CD4-positive, alpha-beta T cell treated with Interleukin-4 for 4 hours (primary cell): ENCODE measurements at places on chromosomes 4 and X.

DNA sequence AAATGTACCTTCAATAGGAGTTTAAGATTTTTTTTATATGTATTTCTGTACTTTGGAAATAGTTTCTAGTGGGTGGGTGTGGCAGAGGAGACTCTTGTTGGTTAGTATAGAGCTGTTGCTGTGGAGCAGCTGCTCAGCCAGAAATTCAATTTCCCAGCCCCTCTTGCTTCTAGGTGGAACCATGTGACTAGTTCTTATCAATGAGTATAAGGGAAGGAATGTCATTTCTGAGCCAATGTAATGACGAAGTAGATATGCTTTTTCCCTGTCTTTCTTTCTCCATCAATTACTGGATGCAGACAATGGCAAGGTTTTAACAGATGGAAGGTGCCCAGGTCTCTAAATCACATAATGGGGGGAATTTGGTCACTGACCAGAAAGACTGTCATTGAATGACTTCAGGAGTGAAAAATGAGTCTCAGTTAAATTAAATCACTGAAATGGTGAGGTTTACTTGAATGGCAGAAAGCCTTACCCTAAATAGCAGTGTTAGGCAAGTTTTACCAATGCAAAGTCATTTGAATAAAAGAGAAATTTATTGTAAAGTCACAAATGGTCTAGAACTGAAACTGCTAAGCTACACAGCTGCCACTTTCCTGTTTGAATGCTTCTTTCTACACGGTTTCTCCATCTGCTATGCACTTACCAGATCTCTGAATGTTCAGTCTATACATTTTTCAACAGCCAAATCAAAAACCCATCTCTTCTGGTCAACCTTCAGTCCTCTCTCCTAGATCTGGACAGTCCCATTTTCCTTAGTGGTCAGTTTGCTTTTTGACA, 795.4 kb upstream of the MAGEB2 start:
- DNase-seq: no peak

- no peak for DNase-seq
These were observed 55.5 kb downstream of the SPANXN4 start for GRCh38 chrX:143081231-143081630.

DNA sequence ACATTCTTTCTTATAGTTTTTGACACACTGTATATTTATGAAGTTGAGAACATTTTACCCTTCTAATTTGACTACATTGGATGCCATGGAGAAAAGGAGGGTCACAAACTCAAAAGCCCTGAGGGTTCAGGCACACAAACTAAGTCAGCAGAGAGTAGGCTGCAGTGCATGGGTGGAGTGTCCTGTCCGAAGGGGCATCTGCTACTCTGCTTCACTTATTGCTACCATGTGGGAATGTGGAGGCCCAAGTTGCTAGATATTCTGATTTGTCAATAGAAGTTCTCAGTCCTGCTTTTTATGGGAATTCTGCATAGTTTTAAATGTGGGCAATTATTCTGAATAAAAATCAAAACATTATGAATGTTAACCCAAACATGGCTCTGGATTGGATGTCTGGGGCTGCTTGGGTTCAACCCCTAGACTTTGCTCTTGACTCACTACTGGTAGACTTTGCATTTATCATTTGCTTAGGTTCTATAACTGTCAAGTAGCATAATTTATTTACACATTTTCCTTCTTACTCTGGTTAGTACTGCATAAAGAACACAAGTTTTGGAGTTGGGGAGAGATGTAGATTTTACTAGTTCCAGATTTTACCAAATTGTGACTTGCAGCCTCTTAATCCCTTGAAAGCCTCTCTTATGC, 255.1 kb downstream of the SPRY1 start:
- no peak for DNase-seq

DNA sequence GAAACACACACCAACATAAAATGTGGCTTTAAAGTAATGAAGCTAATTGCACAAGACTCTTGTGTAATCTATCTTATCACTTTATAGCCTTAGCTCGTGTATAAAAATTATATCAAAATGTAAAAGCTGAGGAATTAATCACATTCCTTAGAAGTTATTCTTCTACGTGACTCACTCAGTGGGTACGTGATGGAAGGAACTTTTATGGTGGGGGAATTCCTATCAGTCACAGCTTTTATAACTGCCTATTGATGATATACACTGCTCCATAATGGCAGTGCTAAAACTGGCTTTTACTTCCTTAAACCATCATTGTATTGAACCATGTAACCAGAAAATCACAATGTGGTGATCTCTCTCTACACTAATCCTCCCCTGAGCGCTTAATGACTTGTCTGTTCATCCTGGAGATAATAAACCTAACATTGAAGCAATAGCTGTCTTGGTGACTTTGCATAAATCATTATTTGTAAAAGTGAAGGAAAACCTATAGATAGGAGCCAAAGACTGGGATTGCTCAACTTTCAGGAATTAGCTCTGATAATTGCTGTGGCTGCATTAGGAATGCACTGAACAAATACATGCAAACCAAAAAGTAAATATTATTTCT, 276.7 kb downstream of the GBA3 start:
- no peak for DNase-seq

GRCh38 chrX:97743014-97743413, 859.3 kb downstream of the RPA4 start:
- DNase-seq: no peak

- no peak for DNase-seq
These were observed 213.3 kb downstream of the GLUD2 start for GRCh38 chrX:121260596-121261240.

DNA sequence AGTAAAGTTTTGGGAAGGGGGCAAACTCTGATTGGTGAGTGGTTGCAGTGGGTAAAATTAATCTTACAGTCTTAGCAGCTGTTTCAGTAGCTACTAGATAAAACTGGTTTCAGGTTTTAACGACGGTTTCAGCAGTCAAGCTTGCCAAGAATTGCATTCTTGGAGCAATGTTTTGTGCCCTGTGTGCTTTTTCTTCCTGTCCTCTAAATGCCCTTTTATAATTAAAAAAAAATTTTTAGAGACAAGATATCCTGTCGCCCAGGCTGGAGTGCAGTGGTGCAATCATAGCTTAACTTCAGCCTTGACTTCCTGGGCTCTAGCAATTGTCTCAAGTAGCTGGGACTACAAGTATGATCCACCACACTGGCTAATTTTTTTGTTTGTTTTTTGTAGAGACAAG, 6.3 kb upstream of the PPEF2 start:
- no peak for DNase-seq

- no peak for DNase-seq
These were observed 1927.3 kb downstream of the STIM2 start for GRCh38 chr4:28787947-28788346.

DNA sequence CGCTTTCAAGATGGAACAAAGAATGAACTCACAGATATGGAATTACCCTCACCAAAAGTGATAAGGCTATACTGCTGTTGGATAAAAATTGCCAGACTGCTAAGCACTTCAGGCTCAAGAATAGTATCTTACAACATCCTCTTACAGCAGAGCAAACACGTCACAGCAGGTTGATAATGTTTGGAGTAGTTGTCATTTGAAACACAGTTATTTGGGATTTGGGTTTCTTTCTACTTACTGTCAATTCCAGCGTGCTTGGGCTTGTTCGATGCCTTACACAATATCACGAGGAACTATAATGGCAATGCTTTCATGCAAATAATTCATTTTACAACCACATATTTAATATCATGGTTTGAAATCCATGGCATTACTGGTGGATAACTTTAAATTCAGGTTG, 1223.7 kb upstream of the AGA start:
- DNase-seq: no peak

GRCh38 chr4:82900066-82900410, 497 bp upstream of the THAP9 start:
- no peak for DNase-seq

- DNase-seq: peak; percentile 29
These were observed 24.3 kb upstream of the NDNF start for GRCh38 chr4:121096629-121097028.

GRCh38 chr4:125590158-125590557, 275.4 kb downstream of the FAT4 start:
- DNase-seq: no peak

DNA sequence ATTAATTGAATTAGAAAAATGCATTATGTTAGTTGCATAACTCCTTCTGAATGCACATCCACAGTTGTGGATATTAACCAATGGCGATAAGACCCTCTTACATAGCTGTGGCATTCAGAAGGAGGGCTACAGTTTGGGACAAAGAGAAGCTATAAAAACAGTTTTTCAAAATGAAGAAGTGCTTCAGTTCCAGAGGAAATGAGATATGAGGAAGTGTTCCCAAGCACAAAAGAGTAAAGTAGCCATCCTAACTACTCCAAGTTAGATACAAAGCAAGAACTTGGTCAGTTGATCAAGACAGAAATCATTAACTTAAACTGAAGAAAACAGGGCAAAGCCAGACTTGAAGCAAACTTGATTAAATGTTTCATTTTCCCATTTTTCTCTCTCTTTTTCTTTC, 17.2 kb upstream of the ADGRL3 start:
- no peak for DNase-seq

GRCh38 chrX:67544281-67545035, 637 bp downstream of the AR start:
- no peak for DNase-seq

DNA sequence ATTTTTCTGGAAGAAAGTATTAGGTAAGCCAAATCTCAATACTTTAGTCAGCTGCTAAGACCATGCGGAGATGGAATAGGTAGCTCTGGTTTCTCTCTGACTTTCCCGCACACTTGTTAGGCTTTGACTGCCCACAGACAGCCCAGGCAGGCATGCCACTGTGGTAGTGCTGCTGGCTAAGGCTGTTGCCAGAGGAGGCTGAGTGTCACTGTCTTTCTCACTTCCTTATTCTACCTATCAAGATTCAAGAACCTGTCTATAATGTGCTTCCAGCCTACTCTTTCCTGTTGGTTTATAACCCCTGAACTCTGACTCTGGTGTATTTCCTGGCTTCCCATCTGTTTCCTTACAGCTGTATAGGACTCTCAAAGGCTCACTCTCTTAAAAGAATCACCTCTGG, 81.8 kb upstream of the TRPC5 start:
- DNase-seq: no peak

DNA sequence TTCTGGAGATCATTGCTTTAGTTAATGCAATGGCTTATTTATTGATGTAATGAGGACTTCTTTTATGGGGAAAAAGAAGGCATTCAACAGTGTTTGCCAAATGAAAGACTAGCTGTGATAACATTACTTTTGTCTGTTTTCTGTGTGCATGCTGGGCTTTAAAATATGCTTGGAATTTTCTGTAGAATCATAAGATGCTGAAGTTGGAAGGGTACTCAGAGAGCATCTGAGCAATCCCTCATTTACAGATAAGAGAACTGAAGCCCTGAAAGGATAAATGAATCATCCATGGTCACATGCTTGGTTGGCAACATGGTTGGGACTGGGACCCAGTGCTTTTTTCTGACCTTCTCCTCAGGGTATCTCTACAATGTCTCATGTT, 31.4 kb upstream of the PITX2 start:
- DNase-seq: no peak

- no peak for DNase-seq
These were observed 144.3 kb upstream of the NLGN4X start for GRCh38 chrX:6372981-6373380.

- no peak for DNase-seq
These were observed 76.0 kb downstream of the CRMP1 start for GRCh38 chr4:5816851-5817375.

DNA sequence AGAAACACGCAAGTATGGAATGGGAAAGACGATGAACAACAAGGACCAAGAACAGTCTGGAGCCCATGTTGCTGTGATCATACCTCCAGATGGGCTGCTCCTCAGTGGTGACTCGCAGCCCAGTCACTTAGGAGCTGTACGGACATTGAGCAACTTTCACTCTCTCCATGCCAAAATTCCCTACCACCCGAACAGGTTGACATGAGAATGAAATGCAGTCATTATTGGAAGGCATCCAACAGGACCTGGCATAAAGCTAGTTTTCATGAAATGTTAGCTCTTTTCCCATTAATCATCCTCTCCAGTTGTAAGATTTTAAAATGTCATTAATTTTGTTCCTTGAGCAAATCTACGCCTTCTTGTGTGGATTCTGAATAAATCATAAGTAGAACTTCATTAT, 82.7 kb upstream of the GPM6B start:
- DNase-seq: no peak

DNA sequence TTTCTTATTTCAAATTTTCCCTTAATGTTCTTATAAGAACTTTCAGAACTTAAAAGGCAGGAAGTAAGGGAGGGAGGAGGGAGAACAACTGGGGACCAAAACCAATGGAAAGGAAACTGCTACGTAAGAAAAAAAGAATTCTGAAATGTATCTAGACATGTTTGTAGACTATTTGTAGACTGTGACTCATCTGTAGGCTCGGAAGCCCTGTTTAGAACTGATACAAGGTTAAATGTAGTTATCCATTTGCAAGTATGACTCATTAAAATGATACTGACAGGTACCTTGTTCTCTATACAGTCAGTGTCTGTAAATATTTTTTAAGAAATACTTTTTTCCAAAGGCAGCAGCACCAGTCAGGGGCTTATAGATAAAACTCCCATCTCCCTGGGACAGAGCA, 202.0 kb downstream of the DHX15 start:
- no peak for DNase-seq

GRCh38 chr4:170497689-170498088, 407.9 kb upstream of the AADAT start:
- DNase-seq: no peak

DNA sequence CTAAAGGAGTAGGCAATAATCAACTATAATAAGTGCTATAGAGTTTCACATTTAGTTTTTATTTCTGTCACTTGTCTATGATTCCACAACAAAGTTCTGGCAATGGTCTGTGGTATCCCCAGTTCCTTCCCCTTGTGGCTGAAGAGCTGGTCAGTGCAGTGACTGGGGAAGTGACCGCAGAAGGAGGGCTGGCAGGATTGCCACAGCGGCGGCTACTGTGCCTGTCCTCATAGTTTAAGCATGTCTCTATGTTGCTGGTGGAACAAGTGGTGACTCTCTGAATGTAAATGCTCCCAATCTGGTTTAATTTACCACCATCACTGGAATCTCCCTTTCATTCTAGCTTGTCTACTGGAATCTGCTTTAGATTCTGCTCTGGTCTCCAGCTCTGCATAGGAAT, 170.6 kb upstream of the GK2 start:
- DNase-seq: no peak

DNA sequence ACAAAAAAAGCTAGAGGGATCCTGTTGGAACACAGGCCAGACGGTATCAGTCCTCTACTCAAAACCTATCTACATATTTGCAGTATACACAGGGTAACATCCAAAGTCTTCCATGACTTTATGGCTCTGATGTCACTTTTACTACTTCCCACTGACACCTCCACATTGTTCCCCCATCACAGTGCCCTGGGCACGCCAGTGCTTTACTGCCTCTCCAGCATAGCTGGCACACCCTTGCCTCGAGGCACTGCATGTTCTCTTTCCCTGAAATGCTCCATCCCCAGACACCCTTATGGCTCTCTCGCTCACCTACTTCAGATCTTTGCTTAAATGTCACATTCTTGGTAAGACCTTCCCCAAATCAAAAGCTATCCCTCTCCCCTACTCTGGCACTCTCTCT, 6.3 kb upstream of the ATP10D start:
- DNase-seq: no peak

DNA sequence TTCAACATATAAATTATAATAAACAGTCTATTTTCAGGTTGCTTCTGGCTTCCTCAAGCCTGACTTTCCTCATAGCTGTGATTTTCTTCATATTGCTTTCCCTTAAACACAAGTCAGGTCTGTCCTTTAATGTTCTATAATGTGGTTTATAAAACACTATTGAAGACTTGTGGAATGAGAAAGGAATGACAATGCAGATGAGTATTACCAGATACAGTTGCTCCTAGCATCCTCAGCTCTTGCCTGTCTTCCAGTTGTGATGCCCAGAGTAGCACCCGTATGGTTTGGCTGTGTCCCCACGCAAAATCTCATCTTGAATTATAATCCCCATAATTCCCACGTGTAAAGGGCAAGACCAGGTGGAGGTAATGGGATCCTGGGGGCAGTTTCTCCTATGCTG, 265.7 kb upstream of the BOD1L1 start:
- DNase-seq: no peak
